Mammary epithelial cell (primary cell): ENCODE measurements at places on chromosomes 11 and 22.

GRCh38 chr11:29328961-29329441 is 687.8 kb downstream of the KCNA4 start:
- peak; percentile 92 for DNase-seq

GRCh38 chr22:46620588-46621242 is 529 bp downstream of the GRAMD4 start:
- DNase-seq: no peak

DNA sequence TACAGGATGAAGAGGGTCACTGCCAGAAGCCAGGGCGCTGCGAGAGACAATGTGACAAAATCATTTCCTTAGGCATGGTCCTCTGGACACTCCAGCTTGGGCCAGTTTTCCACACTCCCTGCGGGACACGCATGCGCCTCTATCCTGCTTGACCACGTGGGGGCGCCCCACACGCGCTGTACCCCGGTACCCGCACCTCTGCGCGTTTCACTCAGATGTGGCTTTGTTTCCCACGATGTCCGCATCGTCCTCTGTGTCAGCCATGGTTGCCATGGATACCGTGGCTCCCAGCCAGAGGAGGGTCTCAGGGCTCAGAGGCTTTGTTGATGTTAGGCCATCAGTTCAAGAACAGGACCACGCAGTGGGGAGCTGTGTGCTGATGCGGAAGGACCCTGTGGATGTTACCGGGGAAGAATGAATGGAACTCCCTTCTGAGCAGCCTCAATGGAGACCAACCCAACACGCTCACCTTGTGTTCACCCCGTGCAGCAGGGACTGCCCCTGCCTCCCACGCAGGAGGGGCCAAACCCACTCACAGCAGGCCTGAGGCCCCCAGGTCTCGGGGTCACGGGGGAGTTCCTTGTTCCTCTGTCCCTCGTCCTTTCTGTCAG is 101.1 kb upstream of the SLC22A12 start:
- DNase-seq: peak; percentile 27

GRCh38 chr11:96338910-96339705 is 3.9 kb downstream of the MAML2 start:
- peak; percentile 92 for DNase-seq

DNA sequence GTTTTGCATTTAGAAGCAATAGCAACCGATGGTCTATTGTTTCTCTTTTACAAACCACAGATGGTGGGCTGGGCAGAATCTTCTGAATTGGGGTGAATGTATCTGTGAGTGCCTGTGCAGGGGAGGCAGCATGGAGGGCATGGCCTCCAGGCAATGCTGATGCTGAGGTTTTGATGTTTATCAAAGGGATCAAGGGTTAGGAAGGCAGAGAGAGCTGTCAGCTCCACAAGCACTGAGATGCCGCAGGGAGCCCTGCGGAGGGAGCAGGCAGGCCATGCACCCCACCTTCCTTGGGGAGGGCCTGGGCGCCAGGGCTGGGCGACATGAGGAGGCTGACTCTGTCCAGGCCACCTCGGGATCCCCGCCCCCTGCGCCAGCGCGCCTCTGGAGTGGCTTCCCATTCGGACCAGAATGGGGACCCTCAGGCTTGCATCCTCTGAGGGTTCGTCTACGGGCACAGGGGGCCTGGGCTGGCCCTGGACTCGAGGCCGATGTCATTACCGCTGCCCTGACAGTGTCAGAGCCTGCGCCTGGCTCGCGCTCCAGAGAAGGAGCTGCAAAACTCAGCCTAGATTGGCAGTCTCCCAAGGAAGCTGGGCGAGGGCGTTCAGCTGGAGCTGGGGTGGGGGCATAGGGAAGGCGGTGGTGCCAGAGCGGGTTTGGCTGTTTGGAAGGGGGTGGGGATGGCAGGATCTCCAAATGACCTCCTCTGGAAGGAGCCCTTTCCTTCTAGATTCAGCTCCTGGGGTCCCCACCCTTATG is 13.9 kb upstream of the TH start:
- DNase-seq: no peak

- no peak for DNase-seq
These were observed 51.6 kb downstream of the CEP164 start for GRCh38 chr11:117378976-117379865.

GRCh38 chr22:32562401-32562800 is 87.8 kb downstream of the FBXO7 start:
- no peak for DNase-seq

DNA sequence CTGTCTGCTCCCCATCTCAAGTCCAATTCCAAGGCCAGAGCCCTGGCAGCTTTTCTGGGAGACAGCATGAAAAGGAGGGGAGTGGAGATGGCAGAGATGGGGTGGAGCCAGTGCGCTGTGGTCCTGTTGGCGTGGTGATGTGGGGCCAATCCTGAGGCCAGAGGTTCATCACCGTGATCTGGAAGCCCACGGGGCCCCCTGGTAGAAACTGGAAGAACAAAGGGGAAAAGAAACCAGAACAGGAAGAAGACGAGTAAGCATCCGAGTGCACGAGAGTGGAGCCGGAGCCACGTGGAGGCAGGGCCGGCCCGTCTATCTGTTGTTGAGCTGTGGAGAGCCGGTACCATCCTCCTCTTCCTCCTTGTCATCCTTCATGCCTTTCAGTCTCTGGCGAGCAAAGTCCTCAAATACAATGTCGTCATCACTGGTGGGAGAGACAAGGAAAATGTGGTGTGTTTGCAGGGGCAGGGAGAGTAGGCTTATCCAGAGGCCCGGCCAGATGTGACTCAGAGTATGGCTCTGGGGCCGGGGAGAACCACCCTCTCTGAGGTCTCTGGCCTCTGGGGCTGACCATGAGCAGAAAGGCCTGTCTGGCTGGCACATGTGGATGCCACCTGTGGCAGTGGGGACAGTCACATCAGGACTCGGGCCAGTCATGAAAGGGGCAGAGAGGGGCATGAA is 25.4 kb downstream of the TPBGL start:
- no peak for DNase-seq

DNA sequence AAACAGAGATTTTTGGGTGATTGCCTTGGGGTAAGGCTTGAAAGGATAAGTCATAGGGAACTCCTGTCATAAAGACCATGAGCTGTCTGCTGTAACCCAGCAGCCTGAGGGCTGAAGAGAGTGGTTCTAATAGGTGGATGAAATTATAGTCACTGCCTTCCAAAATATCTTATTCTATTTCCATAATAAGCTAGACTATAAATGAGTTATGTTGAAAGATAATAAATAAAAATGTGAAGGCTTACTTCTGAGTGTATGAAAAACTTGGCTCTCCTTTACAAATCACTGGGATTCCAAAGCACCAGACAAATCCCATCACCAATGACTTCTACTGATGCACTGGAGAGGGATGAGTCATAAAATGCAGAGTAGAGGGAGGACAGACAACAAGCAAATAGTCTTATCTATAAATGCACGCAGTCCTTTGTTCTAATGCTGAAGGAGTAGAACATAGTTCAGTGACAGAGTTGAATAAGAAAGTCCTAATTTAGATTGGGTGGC is 775.0 kb upstream of the LRRC4C start:
- DNase-seq: peak; percentile 26

DNA sequence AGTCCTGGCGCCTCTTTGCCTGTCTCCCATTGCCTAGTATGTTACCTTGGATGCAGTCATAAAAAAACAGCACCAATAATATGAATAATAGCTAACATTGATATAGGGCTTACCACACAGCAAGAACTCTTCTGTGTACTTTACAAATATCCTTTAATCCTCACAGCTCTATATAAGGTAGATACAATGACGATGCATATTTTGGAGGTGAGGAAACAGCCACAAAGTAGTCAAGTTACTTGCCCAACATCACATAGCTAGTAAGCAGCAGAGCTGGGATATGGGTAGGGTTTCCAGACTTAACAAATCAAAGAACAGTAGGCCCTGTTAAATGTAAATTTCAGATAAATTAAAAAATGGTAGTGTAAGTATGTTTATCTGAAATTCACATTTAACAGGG is 128.8 kb downstream of the ST3GAL4 start:
- peak; percentile 68 for DNase-seq

GRCh38 chr11:78564490-78565467 is 9.9 kb downstream of the NARS2 start:
- peak; percentile 42 for DNase-seq

- no peak for DNase-seq
These were observed 156.8 kb downstream of the WNT11 start for GRCh38 chr11:76049511-76049910.

DNA sequence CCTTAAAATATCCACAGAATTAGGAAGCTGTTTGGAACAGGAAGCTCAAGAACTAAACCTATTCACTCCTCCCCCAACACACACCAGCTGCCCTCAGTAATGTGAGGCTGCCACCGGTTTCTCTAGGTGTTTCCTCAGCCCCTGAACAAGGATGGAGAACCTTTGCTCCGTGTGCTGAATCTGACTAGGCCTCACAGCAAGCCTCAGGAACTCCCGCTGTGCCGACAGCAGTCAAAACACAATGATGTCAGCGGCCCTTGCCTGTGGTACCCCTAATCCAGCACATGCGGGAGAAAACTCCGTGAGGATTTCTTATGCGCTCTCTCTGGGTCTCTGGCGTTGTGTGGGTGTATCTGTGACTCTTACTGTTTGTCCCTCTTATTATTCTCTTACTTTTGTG is 153.3 kb downstream of the EFCAB6 start:
- DNase-seq: no peak

DNA sequence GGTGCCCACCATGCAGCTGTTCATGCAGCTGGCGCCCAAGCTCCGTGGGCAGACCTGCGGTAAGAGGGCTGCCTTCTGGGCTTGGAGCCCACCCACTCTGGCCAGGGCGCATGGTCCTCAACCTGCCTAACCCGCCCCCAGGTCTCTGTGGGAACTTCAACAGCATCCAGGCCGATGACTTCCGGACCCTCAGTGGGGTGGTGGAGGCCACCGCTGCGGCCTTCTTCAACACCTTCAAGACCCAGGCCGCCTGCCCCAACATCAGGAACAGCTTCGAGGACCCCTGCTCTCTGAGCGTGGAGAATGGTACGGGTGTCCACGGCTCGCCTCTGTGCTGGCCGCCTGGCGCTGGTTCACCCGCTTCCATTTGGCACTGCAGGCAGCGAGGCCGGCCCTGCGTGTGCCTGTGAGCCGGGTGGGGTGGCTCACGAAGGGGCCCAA is 11.0 kb downstream of the MUC5AC start:
- no peak for DNase-seq

DNA sequence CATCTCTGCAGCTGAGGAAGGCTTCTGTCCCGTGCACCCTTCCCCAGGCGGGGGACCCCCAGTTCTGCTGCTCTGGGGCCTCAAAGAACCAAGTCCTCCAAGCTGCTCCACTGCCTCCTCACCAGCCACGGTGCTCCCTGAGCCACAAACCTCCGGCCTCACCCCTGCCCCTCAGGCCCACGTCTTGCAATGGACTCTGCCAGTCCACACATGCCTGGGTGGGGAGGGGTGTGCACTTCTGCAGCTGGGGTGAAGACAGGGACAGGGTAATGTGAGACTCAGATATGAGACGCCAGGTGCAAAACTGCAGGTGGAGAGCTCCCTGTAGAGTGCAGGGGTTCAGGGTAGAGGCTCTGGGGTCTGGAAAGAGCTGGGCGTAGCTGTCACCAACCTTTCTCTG is 3.2 kb upstream of the PTDSS2 start:
- peak; percentile 60 for DNase-seq

DNA sequence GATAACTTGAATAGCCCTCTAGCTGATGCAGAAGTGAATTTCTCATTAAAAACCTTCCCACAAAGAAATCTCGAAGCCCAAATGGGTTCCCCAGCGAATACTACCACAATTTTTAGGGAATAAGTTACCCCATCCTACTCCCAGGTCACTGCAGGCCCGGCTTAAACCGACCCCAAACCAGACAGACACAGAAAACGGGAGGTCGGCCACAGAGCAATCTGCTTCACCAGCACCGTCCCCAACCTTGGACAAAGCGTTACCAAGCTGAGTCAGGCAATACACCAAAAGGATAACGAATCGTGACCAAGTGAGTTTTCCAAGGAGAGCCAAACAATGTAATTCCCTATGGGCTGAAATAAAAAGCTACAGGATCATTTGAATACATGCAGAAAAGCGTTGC is 575 bp upstream of the MOV10L1 start:
- no peak for DNase-seq

DNA sequence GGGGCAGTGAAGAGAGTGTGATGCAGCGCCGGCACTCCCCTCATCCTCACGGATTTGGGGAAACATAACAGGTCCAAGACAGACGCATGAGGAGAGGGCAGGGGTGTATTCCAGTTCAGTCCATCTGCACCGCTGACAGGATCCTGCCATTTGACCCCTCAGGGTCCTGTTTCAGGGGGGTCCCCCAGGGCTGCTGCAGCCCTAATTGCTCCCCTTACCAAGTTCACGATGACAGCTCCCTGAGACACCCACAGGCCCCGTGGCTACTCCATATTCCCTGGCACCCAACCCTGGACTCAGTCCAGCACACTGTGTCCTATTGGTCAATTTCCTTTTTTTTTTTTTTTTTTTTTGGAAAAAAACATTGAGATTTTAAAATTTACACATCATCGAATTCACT is 41.5 kb downstream of the SHANK2 start:
- no peak for DNase-seq

DNA sequence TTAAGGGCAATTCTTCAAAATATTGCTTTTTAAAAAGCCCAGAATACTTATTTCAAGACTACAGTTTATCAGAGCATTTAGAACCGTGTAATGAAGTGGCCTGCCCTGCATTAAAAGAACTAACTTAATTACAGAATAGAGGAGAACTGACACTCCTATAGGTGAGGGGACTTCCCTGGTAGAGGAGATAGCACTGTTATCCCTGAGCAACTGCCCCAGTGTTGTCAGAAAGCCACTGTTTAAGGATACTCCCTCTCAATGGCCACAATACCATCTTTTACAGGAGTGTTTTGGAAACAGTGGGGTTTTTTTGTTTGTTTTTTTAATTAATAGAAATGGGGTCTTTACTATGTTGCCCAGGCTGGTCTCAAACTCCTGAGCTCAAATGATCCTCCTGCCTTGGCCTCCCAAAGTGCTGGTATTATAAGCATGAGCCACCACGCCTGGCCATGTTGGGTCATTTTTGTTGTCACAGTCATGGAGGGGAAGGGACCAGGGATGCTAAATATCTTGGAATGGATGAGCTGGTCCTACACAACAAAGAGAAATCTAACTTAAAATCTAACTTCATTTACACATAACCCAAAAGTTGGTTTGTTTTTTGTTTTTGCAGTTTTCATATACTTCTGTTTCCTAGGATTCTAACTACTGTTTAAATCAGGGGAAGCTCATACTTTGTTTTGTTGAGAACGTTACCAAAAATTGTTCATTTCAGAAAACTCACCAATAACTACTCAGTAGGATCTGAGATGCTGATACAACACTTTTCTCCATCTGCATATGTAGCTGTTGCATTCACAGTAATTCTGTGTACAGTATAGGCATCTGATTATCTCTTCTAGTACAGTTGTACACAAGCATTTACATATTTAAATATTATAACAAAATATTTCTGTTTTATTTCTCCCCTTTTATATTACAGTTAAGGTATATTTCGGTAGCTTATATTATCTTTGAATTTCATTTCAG is 8.1 kb downstream of the RPL27A start:
- no peak for DNase-seq

GRCh38 chr11:118098996-118099837 is 12.5 kb upstream of the SMIM35 start:
- no peak for DNase-seq

GRCh38 chr22:38133331-38133730 is 22.8 kb upstream of the BAIAP2L2 start:
- no peak for DNase-seq
